ENCODE measurements at places on chromosomes 12 and 14.

GRCh38 chr12:120925740-120926563 lies 21.8 kb upstream of the SPPL3 start:
- no peak for DNase-seq

DNA sequence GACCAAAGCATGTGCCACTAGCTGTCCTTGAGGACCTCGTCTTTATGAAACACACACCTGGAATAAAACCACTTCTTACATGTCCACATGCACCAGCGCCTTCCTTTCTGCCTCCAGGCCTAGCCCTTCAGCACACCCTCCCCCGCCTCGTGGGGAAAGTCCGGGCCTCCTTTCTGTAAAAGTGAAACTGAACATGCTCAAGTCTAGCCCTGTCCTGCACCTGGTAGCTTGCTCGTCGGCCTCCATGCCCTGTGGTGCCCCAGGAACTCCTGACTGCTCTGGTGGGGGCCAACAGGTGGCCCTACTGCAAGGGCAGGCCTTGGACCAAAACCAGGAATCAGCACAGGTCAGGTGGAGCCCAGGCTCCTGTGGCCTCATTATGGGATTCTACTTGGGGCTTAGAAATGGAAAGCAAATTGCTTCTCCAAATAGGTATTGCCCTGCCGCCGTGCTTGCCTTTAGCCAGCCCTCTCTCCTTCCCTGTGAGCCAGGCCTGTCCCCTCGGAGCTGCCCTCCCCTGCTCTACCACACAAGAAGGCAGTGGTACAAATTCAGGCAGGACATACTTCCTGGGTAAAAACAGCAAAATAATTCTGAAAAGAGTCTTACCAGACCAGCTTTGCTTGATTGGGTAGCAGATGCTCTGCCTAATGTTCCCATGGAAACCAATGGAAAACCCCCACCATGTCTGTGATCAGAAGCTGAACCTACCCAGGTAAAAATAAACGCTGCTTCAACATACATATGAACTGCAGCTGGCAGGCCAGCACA lies 43.5 kb downstream of the ERH start:
- no peak for DNase-seq

DNA sequence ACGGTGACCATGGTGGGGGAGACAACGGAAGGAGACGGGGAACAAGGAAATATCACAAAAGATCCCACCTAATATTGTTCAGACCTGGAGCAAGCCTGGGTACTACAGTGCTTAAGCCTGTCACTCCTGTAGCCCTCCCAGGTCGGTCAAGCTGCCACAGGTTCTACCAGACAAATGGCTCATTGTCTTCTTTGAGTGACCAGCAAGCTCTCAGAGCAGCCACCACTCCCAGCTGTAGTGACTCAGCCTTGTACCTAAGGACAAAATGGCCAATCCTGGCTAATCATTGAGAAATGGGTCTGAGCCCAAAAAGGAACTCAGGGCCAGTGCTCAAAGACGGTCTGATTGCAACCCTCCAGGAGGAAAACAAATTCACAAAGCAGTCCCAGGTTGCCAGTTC lies 238.4 kb upstream of the NOS1 start:
- no peak for DNase-seq

DNA sequence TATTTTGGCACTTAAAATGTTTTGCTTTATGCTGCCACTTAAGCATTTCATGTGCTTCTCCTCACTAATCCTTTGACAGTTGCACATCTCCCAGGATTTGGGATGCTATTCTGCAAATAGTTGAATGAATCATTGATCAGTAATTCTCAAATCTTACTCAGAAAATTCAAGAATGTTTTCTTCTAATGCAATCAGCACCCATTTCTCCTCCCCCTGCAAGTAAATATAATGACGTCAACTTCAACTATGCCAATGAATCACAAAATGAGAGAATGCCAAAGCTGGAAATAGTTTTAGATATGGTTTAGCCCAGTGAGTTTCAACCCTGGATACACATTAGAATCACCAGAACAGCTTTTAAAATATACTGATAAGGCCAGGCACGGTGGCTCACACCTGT lies 2.1 kb upstream of the BLOC1S1 start:
- DNase-seq: no peak

GRCh38 chr12:93229494-93230325 lies 148.0 kb upstream of the NUDT4 start:
- no peak for DNase-seq

- peak; percentile 22 for DNase-seq
These were observed 1.1 kb upstream of the RPL41 start for GRCh38 chr12:56115329-56115728.

GRCh38 chr12:51589060-51589459 lies 2.0 kb upstream of the SCN8A start:
- DNase-seq: no peak

- DNase-seq: no peak
These were observed 39.9 kb upstream of the PTPRR start for GRCh38 chr12:70960484-70960883.

Data from ovary (tissue), 10 donors.